ENCODE measurements at places on chromosomes 1 and 21.
A peak's percentile ranks its signal among the peaks of the same experiment; 100 is the strongest.

DNA sequence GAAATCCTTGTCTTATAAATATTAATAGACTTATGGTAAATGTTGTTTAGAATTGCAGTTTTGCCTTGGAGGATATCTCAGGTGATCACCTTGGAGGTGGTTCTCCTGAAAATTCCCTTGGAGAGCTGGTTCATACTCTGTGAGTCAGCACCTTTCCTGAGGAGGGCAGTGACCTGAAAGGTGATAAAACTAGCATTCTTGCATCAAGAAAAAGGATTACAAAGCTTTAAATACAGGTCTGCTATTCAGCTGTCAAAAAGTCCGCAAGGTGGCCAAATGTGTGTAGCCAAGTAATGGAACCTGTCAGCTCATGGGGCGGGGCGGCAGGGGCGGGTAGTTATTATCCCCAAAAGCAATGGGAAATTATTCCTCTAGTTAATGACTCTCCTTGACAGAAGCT lies 52.8 kb upstream of the EDARADD start:
- no peak for DNase-seq

GRCh38 chr21:17915976-17916375 lies 96.8 kb upstream of the C21orf91 start:
- no peak for DNase-seq

- DNase-seq = no peak
Measured at GRCh38 chr1:158155673-158156072, 25.0 kb upstream of the CD1D start.

- DNase-seq = no peak
Measured at GRCh38 chr1:214571281-214571680, 19.9 kb upstream of the PTPN14 start.

DNA sequence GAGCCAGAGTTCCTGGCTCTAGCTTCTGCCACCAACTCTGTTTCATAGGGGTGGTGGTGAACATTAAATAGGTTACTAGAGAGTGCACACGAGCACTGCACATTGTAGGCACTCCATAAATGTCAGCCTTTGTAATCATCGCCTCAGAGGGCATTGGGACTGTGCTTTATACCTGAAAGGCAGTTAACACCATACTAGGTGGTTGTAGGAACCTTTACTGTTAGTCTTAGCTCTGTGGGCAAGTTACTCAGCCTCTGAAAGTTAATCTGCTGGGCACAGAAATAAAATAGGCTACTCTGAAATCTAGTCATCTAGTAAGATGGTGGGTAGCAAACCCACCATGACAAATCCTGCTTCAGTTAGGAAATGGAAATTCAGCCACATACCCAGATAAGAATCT lies 37.6 kb downstream of the ARID1A start:
- no peak for DNase-seq

DNA sequence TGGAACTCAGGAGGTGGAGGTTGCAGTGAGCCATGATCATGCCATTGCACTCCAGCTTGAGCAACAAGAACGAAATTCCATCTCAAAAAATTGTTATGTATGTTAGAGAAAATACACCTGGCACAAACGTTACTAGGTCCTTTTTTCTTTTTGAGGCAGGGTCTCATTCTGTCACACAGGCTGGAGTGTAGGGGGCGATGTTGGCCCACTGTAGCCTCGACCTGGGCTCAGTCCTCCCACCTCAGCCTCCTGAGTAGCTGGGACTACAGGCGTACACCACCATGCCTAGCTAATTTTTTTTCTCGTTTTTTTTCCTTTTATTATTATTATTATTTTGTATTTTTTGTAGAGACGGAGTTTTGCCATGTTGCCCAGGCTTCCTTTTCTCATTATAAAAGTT lies 4.4 kb downstream of the HAX1 start:
- no peak for DNase-seq

DNA sequence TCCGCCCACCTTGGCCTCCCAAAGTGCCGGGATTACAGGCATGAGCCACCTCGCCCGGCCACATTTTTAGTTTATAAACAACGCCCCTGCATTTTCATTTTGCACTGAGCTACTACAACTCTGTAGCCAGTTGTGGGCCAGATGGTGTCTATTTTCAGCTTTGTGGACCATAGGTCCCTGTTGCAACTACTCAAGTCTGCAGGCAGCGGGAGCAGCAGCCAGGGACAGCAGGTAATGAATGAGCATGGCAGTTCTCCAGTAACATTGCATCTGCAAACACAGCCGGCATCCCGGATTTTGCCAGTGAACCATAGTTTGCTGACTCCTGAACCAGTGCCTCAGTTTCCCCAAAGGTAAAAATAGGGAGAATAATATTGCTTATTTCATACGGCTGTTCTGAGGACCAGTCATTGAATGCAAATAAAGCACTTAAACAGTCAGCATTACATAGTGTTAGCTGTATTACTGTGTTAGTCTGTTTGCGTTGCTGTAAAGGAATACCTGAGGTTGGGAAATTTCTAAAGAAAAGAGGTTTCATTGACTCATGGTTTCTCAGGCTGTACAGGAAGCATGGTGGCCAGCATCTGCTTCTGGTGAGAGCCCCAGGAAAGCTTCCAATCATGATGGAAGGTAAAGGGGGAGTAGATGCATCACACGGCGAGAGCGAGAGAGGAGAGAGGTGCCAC lies 65.5 kb upstream of the SLC45A1 start:
- no peak for DNase-seq

- DNase-seq = peak; percentile 22
Measured at GRCh38 chr1:187203257-187203656, 374.5 kb downstream of the PLA2G4A start.

DNA sequence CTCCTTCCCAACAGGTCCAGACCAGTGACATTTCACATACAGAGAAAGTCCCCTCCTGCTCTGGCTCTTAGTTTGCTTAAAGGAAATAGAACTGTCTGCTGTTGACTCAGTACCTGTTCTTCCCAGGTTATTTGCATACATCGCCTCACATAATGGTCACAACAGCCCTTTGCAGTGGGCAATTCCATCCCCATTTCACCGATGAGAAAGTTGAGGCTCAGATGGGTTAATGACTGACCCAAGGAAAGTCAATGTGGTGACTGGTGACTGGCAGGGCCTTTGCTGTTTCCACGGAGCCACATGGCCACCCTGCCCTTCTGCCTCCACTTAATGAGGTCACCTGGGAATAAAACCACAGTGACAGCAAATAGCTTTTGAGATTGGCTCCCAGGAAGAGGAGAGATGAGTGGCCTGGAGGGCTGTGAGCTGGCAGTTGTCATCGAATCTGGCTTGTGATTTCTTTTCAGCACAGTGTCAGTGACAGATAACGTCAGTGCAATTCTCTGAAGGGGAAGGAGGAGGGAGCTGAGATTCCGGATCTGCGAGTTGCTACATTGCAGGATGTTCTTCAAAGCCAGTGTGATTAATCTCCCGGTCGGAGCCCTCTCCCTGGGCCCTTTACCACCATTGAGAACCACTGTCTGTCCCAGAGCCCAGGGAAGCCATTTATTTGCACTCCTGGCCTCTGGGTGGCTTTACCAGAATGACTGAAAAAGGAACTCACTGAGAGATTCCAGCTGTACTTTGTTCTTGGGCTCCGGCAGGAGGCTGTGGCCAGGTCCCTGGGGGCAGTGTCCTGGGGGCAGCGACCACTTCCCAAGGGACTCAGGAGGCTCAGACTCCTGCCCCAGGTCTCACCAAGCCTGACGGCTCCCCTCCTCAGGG lies 117.2 kb downstream of the CNIH3 start:
- no peak for DNase-seq

GRCh38 chr1:154609398-154610380 lies 1.7 kb upstream of the ADAR start:
- DNase-seq = no peak

DNA sequence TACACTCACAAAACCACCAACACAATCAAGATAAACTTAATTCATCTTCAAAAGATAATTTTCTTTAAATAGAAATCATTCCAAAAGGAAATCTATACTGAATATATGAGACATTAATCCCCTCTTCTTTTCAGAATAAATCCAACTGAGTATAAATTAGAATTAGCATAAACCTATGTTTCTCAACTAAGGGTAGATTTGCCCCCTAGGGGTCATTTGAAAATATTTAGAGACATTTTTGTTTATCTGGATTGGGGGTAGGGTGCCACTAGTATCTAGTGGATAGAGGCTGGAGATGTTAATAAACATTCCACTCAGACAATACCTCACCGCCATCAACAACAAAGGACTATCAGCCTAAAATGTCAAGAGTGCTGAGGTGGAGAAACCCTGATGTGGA lies 6.5 kb upstream of the TNFSF4 start:
- DNase-seq = no peak

GRCh38 chr1:31934706-31935629 lies 3.2 kb downstream of the PTP4A2 start:
- peak; percentile 24 for DNase-seq

- DNase-seq = no peak
Measured at GRCh38 chr21:16377857-16378256, 648.1 kb downstream of the USP25 start.

- DNase-seq = peak; percentile 29
Measured at GRCh38 chr1:214514032-214514818, 37.2 kb downstream of the PTPN14 start.

- DNase-seq = no peak
Measured at GRCh38 chr1:21175324-21175669, 1.4 kb downstream of the EIF4G3 start.

DNA sequence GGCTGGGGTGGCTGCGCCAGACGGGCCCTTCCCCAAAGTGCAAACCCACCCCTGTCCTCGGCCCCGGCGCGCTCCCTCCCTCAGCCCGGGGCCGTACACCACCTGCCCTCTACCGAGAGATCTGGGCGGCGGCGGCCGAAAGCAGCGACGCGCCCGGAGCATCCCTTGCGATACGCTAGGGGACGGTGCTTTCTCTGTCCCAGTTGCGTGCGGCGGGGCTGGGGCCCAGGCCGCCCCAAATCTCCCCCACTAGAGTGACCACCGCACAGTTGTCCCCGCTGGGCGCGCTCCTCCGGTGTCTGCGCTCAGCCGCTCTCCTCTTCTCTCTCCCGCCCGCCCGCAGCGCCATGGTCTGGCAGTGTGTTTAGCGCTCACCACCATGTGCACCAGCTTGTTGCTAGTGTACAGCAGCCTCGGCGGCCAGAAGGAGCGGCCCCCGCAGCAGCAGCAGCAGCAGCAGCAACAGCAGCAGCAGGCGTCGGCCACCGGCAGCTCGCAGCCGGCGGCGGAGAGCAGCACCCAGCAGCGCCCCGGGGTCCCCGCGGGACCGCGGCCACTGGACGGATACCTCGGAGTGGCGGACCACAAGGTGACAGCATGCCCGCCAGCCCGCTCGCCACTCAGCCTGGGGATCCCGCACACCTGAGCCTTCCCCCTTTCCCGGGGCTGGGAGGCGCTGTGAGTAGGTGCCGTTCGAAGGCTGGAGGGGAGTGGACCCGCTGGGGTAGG lies 1.0 kb downstream of the ST6GALNAC5 start:
- no peak for DNase-seq

DNA sequence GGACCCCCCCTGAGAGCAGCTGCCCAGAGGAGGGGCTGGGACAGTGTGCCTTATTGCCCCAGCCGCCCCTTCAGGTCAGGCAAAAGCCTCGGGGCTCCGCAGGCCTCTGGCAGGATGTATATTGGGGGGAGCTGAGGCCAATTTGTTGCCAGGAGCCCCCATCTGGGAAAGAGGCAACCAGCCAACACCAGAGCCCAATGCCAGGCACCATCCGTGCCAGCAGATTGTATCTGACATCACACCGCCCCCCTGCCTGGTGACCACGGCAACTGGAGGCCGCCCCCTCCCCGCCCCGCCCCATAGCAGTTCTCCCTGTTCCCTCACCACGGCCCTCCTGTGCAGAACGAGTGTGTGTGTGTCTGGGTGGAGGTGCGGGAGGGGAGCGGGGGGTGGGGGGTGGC lies 3.6 kb upstream of the PLEKHG5 start:
- DNase-seq = no peak

DNA sequence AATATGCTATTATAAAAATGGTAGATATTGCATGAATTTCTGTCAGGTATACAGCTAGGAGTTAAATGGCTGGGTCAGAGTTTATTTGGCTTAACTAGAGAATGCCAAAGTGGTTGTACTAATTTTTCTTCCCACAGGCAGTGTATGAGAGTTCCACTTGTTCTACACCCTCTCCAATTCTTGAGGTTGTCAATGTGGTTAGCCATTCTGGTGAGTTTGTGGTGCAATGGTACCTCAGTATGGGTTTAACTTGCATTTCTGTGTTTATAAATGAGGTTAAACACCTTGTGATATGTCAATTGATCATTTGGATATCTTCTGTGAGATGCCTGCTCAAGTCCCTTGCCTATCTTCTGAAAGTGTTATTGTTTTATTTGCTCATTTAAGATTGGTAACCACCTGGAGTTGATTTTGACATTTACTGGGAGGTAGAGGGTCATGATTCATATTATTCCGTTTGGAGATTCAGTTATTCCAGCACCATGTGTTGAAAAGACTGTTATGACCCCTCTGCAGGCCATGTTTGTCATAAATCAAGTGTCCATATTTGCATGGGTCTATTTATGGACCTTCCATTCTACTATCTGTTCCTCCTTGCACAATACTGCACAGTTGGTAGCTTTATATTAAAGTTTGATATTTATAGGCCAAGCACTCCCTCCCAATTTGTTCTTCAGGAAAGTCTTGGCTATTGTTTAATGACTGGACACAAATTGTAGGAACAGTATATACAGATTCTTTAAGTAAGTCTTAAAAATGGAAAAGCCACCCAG lies 5.8 kb downstream of the FALEC start:
- DNase-seq = no peak

- DNase-seq = no peak
Measured at GRCh38 chr21:46083791-46084561, 13.9 kb upstream of the COL6A2 start.

DNA sequence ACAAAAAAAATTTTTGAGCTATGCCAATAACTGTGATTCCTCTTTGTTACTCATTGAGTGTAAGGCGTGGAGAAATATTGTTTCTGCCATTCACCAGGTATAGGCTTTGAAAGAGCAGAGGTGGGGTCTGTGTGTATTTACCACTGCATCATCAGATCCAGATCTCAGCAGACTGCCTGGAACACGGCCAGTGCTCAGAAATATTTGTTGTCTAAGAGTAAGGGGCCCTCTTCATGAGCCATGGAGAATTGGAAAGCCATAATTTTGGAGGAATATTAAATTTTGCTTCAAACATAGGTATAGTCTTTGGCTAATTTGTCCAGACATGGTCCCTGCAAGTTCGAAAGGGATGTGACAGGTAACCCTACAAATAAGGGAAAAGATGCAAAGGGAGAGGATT lies 231.3 kb upstream of the IRF2BP2 start:
- DNase-seq = no peak

DNA sequence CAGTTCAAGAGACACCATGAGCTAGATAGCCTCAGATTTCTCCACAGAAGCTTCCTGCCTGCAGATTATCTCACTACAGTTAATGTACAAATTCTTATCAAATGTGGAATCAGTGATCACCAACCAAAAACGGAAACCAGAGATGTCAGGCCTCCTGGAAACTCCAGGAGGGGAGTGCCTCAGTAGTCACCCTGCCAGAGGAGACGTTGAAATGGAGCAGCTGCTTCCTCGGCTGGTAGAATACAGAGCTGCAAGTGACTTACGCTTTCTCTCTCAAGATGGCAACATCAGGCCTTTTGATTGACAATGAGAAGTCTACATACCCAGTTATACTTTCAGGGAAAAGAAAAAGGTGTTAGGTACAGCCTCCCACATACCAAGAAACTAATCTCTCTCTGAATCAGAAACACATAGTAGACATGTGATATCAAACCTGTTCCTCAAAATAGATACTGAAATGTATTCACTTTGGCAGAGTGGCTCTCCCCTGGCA lies 52.2 kb downstream of the ACP6 start:
- DNase-seq = no peak

- no peak for DNase-seq
Measured at GRCh38 chr1:52159033-52159789, 17.3 kb downstream of the ZFYVE9 start.

Data from astrocyte of the cerebellum (primary cell).